ENCODE measurements at places on chromosomes 1 and 21.

DNA sequence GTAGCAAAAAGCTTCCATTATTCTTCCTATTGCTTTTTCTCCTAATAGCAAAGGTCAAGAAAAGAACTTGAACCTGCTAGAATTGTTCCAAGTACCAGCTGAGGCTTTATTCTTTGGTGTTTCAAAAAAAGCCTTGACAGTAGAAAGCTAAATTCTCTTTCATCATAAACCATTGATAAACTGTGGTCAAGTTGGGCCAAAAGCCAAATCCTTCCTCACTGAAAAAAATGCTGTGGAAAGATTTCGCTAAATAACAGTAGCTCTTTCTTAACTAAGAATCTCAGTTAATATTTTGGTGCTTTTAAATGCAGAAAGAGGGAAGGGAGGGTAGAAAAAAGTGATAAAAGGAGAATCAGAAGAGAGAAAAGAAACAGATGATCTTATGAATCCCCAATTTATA lies 14.0 kb upstream of the JAM2 start:
- peak; percentile 39 for DNase-seq

DNA sequence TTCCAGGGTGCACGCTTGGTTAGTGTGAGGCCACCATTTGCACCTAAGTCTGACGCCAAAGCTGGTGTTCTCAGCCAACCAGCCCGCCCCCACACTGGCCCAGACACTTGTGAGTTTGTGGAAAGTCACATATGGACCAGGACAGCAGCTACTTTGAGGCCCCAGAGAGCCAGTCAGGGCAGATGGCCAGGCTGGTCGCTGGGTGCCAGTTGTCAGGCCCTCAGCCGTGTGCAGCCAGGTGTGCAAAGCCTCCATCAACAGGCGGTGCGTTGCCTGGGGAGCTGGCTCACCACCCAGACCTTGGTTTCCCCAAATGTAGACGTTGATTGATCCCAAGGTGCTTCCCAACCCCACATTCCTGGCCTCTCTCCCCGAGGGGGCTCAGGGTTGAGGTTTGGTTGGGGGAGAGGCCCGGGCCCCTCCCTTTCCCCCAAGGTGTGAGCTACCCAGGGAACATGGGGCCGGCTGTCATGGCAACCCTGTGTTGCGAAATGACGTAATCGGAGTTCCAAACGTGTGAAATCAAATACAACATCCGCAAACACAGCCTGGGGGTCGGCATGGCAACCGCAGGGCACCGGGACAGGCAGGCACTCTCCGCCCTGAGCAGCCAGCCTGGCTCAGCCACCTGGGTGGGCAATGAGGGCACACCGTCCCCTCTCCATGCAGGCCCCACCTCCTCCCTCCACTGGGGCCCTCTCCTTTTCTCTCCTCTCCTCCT lies 42.2 kb upstream of the WNT4 start:
- DNase-seq = peak; percentile 84

GRCh38 chr21:34974162-34974981 lies 74.7 kb downstream of the RUNX1 start:
- no peak for DNase-seq

GRCh38 chr1:46652321-46653100 lies 15.7 kb downstream of the ATPAF1 start:
- no peak for DNase-seq

- DNase-seq = no peak
Observed at GRCh38 chr1:61227857-61228550, 145.6 kb downstream of the NFIA start.

- no peak for DNase-seq
Observed at GRCh38 chr1:87104140-87104539, 189.7 kb downstream of the HS2ST1 start.

DNA sequence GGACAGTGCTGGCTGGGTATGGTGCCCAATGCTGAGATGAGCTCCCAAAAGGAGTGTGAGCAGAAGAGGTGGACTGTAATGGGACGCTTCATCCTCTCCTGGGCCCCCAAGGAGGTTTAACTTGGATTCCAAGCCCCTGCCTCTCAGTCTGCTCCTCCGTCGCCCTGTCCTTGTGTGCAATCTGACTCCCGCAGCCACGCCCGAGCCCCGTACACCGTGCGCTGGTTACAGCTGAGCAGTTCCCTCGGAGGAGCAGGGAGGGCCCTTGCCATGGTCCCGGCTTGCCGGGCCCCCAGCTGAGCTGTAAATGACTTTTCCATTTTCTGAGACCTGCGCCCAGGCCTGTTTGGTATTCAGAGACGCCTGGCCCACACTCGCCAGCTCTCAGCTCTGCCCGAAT lies 53.7 kb downstream of the PAX7 start:
- no peak for DNase-seq

GRCh38 chr21:15850645-15851044 lies 120.9 kb downstream of the USP25 start:
- no peak for DNase-seq

GRCh38 chr1:204477036-204477740 lies 17.4 kb downstream of the PIK3C2B start:
- DNase-seq = no peak

DNA sequence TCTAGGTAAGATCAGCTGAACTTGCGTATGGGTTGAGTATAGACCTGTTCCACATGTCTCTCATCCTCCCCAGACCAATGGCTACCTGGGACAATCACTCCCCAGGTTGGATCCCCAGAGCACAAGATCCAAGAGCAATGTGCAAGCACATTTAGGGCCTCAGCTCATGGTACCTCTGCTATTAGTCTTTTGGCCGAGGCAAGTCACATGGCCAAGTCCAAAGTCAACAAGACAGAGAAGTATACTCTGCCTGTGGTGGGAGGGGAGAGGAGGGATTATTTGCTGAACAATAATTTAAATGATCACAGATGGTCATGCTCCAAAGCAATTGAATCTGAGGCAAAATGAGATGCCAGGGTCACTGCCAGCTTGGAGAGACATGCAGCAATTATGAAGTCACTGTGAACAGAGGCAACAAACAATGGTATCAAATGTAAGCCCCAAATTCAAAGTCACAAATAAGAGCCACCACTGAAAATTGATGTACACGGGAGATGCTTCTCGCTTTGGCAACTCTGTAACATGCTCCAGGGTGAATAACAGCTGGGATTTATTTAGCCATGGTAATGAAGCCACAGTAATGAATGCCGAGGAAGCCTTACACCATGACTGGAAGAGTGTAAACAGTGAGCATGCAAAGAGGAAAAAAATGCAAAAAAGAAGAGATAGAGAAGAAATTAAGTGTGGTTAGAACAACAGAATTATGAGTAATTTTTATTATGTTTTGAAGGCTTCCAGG lies 149.1 kb downstream of the ZNF281 start:
- DNase-seq = no peak

DNA sequence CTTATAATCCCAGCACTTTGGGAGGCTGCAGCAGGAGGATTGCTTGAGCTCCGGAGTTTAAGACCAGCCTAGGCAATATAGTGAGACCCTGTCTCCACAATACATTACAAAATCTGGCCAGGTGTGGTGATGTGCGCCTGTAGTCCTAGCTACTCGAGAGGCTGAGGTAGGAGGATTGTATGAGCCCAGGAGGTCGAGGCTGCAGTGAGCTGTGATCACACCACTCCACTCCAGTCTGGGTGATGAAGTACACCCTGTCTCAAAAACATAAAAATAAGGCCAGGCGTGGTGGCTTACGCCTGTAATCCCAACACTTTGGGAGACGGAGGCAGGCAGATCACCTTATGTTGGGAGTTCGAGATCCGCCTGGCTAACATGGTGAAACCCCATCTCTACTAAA lies 27.7 kb downstream of the L1TD1 start:
- no peak for DNase-seq

- DNase-seq = no peak
Observed at GRCh38 chr21:26057477-26058170, 112.9 kb downstream of the APP start.

- no peak for DNase-seq
Observed at GRCh38 chr1:84585803-84586202, 11.6 kb upstream of the CTBS start.

GRCh38 chr1:203131548-203132200 lies 4.1 kb downstream of the ADORA1 start:
- DNase-seq = no peak

DNA sequence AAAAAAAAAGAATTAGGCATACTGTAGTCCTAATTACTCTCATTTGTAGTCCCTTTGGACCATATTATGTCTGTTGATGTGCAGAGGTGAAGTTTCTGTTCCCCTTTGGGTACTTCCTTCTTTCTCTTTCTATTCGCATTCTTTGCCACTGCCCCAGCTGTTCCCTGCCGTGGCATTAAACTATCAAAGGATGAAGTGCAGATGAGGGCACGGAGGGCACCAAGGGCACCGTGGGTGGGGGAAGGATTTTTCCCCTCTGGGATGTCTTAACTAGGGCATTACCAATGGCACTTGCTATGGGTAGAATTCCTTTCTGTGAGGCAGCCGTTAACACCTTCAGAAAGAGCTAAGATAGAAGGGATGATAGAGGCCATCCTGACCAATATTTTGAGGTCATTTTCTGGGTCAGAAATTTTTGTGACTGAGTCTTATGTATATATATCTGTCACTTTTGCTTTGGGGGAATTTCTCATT lies 4.9 kb upstream of the MAPKAPK2 start:
- no peak for DNase-seq

DNA sequence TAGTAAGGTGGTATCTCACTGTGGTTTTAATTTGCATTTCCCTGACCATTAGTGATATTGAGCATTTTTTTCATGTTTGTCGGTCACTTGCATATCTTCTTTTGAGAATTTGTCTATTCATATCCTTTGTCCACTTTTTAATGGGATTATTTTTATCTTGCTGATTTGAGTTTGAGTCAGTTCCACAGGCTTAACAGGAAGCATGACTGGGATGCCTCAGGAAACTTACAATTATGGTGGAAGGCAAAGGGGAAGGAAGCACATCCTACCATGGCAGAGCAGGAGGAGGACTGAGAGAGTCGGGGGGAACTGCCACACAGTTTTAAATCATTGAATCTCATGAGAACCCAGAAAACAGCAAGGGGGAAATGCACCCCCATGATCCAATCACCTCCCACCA lies 51.1 kb downstream of the ODF2L start:
- DNase-seq = no peak

GRCh38 chr1:161157867-161158266 lies 1.4 kb upstream of the USP21 start:
- no peak for DNase-seq

DNA sequence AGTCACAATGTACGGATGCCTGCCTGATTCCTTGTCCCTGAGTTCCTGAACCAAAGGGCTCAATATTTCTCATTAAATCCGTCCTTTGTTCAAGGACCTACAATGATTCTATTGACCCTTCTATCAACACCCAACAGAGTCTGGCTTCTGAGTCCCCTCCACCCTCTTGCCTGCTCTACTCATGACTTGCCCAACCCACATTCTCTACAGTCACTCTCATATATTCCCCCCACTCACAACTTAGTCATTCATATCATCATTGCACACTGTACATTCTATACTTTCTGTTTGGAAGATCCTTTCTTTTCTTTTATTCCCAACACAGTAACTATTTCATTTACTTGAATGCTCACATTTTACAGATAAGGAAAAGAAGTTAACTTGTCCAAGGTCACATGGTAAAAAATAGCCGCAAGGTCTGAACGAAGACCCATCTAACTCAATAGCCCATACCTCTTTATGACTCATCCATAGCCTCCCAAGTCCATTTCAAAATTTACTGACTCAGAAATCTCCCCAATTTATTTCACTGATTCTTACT lies 3.6 kb downstream of the OTUD7B start:
- DNase-seq = no peak

- no peak for DNase-seq
Observed at GRCh38 chr21:29219165-29219770, 79.5 kb upstream of the BACH1 start.

- DNase-seq = no peak
Observed at GRCh38 chr1:224755586-224755985, 139.5 kb downstream of the CNIH3 start.

DNA sequence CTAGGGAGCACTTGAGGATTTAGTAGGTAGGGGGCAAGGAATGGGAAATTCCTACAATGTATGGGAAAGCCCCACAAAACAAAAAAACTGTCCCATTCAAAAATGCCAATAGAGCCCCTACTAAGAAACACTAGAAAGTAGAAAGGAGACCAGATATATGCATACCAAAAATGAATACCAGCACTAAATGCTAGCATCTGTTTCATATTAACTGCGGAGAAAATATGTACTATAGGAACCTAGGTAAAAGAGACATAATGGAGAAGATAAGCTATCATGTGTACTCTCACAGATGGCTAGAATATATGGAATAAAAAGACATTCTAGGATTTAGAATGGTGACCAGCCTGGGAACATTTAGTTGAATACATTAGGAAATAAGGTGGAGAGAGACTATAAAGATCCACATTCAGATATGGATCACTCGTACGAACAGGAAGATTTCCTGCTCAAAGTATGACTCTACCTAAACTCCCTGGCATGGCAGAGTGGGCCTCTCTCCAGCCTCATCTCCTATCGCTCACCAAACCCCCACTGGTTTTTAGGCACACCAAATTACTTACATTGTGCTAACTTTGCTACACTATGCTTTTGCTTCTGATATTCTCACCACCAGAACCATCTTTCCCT lies 18.3 kb downstream of the ZNHIT6 start:
- no peak for DNase-seq

DNA sequence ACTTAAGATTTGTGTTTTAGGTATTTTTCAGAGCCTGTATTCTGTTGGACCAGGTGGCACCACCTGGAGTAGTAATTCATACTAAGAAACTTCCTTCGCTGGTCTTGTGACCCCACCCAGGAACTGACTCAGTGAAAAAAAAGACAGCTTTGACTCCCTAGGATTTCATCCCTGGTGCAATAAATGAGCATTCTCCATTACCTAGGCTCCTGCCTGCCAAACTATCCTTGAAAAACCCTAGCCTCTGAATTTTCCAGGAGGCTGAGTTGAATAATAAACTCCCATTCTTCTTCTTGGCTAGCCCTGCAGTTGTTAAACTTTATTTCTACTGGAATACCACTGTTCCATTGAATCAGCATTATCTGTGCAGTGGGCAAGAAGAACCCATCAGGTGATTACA lies 10.6 kb upstream of the RGS18 start:
- no peak for DNase-seq

- no peak for DNase-seq
Observed at GRCh38 chr1:184242507-184242943, 144.3 kb upstream of the C1orf21 start.

DNA sequence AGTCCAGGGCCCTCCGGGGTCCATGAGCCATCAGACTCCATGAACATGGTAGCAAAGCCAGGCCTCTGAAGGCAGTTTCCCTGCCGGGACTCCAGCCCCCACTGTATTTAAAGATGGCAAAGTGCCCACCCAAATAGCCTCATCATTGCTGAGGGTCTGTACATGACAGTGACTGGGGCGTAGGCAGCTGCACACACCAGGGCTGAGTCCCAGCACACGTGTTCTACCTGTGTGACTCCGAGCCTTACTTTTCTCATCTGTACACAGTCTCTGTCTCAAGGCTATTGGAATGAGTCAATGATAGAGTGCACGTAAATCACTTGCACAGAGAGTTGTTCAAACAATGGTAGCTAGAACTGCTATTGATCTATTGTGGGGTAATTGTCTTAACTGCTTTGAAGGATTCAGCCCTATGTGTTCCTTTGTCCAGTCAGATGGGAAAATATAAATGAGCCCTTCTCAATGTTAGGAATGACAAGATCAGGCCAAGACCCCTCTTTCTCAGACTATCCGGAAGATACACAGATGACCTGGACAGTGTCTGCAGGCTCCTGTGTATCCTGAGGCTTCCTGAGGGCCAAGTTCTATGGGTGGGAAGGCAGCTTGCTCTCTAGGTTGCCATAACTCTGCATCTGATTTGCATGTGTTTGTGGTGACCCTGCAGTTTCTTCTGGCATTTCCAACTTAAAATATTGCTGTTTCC lies 48.9 kb downstream of the RASSF5 start:
- no peak for DNase-seq

- no peak for DNase-seq
Observed at GRCh38 chr1:241582921-241583321, 50.7 kb downstream of the KMO start.

All from lung (tissue), 17 donors.